ENCODE measurements at places on chromosomes 16 and 17. TPM values are rescaled to one million over a fixed set of nuclear protein-coding genes. Genes with fewer than 3 reads are reported as not detected.

MT1X gene
- total RNA-seq: 23.7 TPM

GRCh38 chr17:17491031-17491471, 5.1 kb downstream of the RASD1 start:
- no peak for DNase-seq
- peaks cover 14% of the 10 kb centered on the region for H3K36me3 ChIP-seq
- H3K4me3 ChIP-seq: no peak overlapping the region
- peaks cover 12% of the 10 kb centered on the region for H3K4me1 ChIP-seq

GRCh38 chr16:983044-984030, 1.8 kb downstream of the SOX8 start:
- H3K36me3 ChIP-seq: no peaks in the 10 kb centered on the region
- H3K4me3 ChIP-seq: no peak overlapping the region
- H3K4me1 ChIP-seq: peaks cover 12% of the 10 kb centered on the region
- H3K27ac ChIP-seq: no peak overlapping the region

- H3K36me3 ChIP-seq: peaks cover 13% of the 10 kb centered on the region
- no peak overlapping the region for H3K4me3 ChIP-seq
- no peak overlapping the region for H3K27ac ChIP-seq
These were observed 22.3 kb upstream of the POLR3E start for GRCh38 chr16:22274916-22275315.

GRCh38 chr16:68077866-68078700, 7.1 kb upstream of the NFATC3 start:
- no peak for DNase-seq
- no peaks in the 10 kb centered on the region for H3K36me3 ChIP-seq
- peak overlapping the region; percentile 16 for H3K27ac ChIP-seq
- H3K4me3 ChIP-seq: no peak overlapping the region
- peaks cover 94% of the 10 kb centered on the region for H3K4me1 ChIP-seq

- H3K4me3 ChIP-seq: peak within 1 kb of the TSS; percentile 89
- H3K27ac ChIP-seq: peak within 1 kb of the TSS; percentile 80
- DNase-seq: peak; percentile 97
- H3K27me3 ChIP-seq: no peaks in the 10 kb centered on the region
These were observed at the start of the genes NDUFAF8 and TEPSIN for GRCh38 chr17:81238815-81239713. Gene NDUFAF8 (plus strand): TSS chr17:81239318. CDS start chr17:81239364, 46 bp downstream. Gene TEPSIN (minus strand): TSS chr17:81239055. CDS start chr17:81239033, 22 bp downstream.

DNA sequence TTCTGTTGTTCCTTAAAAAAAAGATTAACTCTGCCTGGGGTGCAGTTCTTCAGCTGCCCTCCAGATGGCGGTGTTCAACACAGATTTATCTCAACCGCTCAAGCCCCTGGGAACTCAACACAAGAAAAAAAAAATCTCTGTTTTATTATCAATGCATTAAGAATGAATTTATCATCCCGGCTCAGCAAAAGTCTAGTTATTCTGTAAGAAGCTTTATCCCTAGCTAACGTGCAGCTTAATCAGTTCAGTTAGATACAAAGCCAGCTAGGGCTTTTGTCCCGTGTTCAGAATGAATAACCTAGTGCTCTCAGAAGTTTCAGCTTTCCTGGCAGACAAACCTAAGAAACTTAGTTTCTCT, 475.9 kb upstream of the CCL2 start:
- H3K4me3 ChIP-seq: no peak overlapping the region
- no peaks in the 10 kb centered on the region for H3K4me1 ChIP-seq
- no peaks in the 10 kb centered on the region for H3K27me3 ChIP-seq
- H3K27ac ChIP-seq: no peak overlapping the region
- no peaks in the 10 kb centered on the region for H3K36me3 ChIP-seq

Data from CD4-positive, alpha-beta memory T cell (primary cell).